ENCODE measurements at places on chromosomes 1 and 21. TPM values are rescaled to one million over a fixed set of nuclear protein-coding genes. Genes with fewer than 3 reads are reported as not detected.

DNA sequence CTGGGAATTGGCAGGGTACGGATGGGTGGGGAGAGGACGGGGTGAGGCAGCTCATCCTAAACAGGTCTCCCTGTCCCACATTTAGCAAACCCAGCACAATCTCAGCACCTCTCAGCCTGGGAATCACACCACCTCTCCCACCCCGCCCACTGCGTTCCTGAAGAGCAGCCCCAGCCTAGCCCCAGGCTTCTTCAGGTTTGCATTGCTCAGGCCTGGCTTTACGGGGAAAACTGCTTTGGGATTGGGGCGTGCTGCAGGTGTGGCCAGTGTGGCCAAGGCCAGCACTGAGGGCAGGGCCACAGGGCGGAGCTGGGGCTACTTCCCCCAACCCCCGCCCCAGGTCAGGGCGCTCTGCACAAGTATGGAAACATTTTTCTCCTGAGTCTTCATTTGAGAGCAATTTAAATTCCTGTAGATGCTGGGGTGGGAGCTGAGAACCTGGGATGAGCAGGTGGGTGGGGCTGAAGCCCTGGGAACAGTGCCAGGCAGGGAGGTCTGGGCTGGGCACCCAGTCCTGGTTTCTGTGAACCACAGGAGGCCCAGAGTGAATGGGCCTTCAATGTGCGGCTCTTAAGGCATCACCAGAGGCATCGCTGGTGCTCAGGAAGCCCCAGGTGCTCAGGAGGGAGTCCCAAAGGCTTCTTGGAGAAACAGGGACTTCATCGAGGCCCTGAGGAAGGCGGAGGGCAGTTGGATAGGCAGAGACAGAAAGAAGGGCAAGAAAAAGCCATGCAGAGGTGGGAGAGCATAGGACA, 24.1 kb downstream of the TNNT2 start:
- H3K27ac ChIP-seq, result no peak overlapping the region
- H3K4me3 ChIP-seq, result no peak overlapping the region
- peaks cover 10% of the 10 kb centered on the region for H3K4me1 ChIP-seq
- DNase-seq, result no peak
- no peaks in the 10 kb centered on the region for H3K36me3 ChIP-seq

The AADACL3 gene
- not detected for total RNA-seq

The TCHH gene
- total RNA-seq, result not detected

DNA sequence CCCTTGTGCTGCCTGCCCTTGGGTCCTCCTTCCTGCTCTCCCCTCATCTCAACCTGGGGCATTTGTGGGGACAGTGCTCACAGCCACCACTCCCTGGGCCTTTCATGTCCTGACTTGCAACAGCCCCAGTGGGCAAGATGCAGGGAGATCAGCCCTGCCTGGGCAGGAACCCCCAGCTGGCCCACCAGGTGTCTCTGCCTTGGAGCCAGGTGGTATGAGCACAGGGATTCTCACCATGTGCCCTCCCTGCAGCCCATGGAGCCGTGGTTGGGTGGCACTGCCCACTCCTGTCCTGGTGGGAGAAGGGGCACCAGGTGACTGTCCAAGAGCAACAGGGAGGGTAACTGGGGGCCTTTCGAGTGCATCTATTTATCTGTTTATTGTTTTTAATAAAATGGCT, 100.4 kb downstream of the AJAP1 start:
- no peaks in the 10 kb centered on the region for H3K4me1 ChIP-seq
- H3K27ac ChIP-seq, result no peak overlapping the region
- DNase-seq, result no peak
- H3K4me3 ChIP-seq, result no peak overlapping the region
- no peaks in the 10 kb centered on the region for H3K27me3 ChIP-seq

- H3K27ac ChIP-seq, result peak overlapping the region; percentile 86
- no peaks in the 10 kb centered on the region for H3K36me3 ChIP-seq
- no peak overlapping the region for H3K4me3 ChIP-seq
Measured at GRCh38 chr1:29239142-29239541, 2.8 kb downstream of the PTPRU start.

- H3K4me3 ChIP-seq, result no peak overlapping the region
- H3K4me1 ChIP-seq, result no peaks in the 10 kb centered on the region
- no peak overlapping the region for H3K27ac ChIP-seq
- no peak for DNase-seq
- H3K27me3 ChIP-seq, result no peaks in the 10 kb centered on the region
Measured at GRCh38 chr1:165169028-165169427, 187.5 kb downstream of the LMX1A start.

DNA sequence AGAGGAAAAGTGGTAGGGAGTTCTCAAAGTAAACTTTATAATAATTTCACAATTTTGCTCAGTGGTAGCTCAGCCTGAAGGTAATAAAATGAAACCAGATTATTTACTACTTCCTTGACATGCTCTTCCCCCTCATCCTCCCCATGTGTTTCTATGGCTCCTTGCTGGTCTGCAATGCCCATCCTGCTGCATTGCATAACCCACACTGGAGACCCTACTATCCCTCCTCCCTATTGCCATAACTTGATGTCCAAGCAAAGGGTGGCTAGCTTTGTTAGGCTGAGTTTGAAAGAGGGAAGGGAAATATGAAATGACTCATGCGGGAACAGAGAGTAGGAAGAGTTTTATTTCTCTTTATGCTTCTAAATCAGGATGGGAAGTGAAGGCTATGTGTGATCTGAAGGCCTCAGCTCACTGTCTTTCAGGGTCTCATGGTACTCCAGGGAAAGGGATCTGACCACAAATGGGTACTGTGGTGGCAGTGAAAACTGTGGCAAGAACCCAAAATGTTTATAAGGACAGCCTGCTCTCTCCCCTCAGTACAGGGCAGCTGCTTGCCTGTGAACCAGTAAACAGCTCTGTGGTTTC, 36.4 kb upstream of the HSD17B7 start:
- H3K4me1 ChIP-seq, result no peaks in the 10 kb centered on the region
- H3K4me3 ChIP-seq, result no peak overlapping the region
- DNase-seq, result no peak
- no peaks in the 10 kb centered on the region for H3K36me3 ChIP-seq

GRCh38 chr1:55441489-55441888, 226.3 kb upstream of the USP24 start:
- H3K27ac ChIP-seq, result no peak overlapping the region
- H3K4me3 ChIP-seq, result no peak overlapping the region
- no peaks in the 10 kb centered on the region for H3K27me3 ChIP-seq
- H3K36me3 ChIP-seq, result no peaks in the 10 kb centered on the region
- no peak for DNase-seq

- DNase-seq, result no peak
- H3K27ac ChIP-seq, result no peak overlapping the region
- peaks cover 7% of the 10 kb centered on the region for H3K4me1 ChIP-seq
- peaks cover 3% of the 10 kb centered on the region for H3K36me3 ChIP-seq
Measured at GRCh38 chr21:25907573-25908275, 173.0 kb downstream of the GABPA start.

GRCh38 chr1:237864338-237865244, 26.1 kb downstream of the ZP4 start:
- H3K4me1 ChIP-seq, result peaks cover 6% of the 10 kb centered on the region
- peak; percentile 90 for DNase-seq
- H3K27me3 ChIP-seq, result no peaks in the 10 kb centered on the region
- no peak overlapping the region for H3K4me3 ChIP-seq
- no peak overlapping the region for H3K27ac ChIP-seq

GRCh38 chr1:181104042-181104789, 15.7 kb downstream of the IER5 start:
- H3K4me1 ChIP-seq, result peaks cover 53% of the 10 kb centered on the region
- no peak for DNase-seq
- H3K4me3 ChIP-seq, result peak overlapping the region; percentile 67
- no peaks in the 10 kb centered on the region for H3K27me3 ChIP-seq
- no peaks in the 10 kb centered on the region for H3K36me3 ChIP-seq

The MEF2D gene
- total RNA-seq, result 136 TPM

GRCh38 chr1:198556971-198557370, 16.5 kb upstream of the ATP6V1G3 start:
- H3K4me3 ChIP-seq, result no peak overlapping the region
- H3K27me3 ChIP-seq, result no peaks in the 10 kb centered on the region
- H3K27ac ChIP-seq, result no peak overlapping the region
- no peaks in the 10 kb centered on the region for H3K36me3 ChIP-seq
- DNase-seq, result peak; percentile 68

GRCh38 chr1:74952786-74953185, 181.4 kb upstream of the LHX8 start:
- H3K4me3 ChIP-seq, result no peak overlapping the region
- no peak overlapping the region for H3K27ac ChIP-seq
- DNase-seq, result no peak
- no peaks in the 10 kb centered on the region for H3K36me3 ChIP-seq
- no peaks in the 10 kb centered on the region for H3K27me3 ChIP-seq
- no peaks in the 10 kb centered on the region for H3K4me1 ChIP-seq

DNA sequence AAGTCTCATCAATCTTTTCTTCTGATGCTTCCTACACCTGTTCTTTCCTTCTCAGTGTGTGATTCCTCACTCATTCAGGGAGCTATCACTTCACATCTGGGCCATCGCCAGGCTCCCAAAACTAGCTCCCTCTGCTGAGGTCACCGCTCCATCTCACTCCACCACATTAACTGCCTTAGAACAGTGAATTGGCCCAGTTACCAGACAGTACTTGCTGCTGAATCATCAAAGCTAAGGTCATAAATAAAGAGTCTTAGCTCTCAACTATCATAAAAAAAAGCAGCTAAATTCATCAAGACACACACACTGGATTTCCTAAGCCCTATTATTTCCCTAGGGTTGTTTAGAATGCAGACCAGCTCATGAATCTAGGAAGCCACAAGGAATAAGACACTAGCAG, 18.8 kb upstream of the SRM start:
- H3K27ac ChIP-seq, result no peak overlapping the region
- no peak for DNase-seq
- no peak overlapping the region for H3K4me3 ChIP-seq
- no peaks in the 10 kb centered on the region for H3K27me3 ChIP-seq
- no peaks in the 10 kb centered on the region for H3K4me1 ChIP-seq

- DNase-seq, result peak; percentile 30
- no peaks in the 10 kb centered on the region for H3K27me3 ChIP-seq
- H3K36me3 ChIP-seq, result no peaks in the 10 kb centered on the region
- H3K27ac ChIP-seq, result peak overlapping the region; percentile 26
Measured at GRCh38 chr1:160837558-160838205, 25.0 kb downstream of the CD244 start.

- no peak overlapping the region for H3K4me3 ChIP-seq
- H3K27ac ChIP-seq, result peak overlapping the region; percentile 78
- peaks cover 41% of the 10 kb centered on the region for H3K4me1 ChIP-seq
- no peaks in the 10 kb centered on the region for H3K36me3 ChIP-seq
Measured at GRCh38 chr1:64933296-64934070, 32.9 kb downstream of the JAK1 start.

The ESRRG gene
- 0.76 TPM for total RNA-seq

The LCE2A gene
- not detected for total RNA-seq

GRCh38 chr1:7753641-7754040, 17.5 kb upstream of the VAMP3 start:
- no peak overlapping the region for H3K27ac ChIP-seq
- no peak overlapping the region for H3K4me3 ChIP-seq
- peaks cover 22% of the 10 kb centered on the region for H3K4me1 ChIP-seq
- H3K27me3 ChIP-seq, result no peaks in the 10 kb centered on the region
- no peaks in the 10 kb centered on the region for H3K36me3 ChIP-seq
- no peak for DNase-seq

DNA sequence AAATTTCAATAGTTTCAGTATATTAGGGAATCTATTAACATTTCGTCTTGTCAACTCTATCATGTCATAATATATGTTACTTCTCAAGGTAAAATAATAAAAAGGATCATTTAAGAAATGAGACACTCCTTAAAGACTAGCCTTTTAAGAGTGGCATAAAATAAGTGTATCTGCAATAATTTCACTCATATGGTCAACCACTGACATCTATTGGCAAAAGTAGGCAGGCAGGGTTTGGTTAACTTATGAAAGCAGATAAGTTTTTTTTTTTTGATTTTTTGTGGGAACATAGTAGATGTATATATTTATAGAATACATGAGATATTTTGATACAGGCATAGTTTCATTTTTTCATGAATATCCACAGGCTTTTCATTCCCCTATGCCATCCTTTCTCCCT, 5.5 kb upstream of the RGS21 start:
- no peaks in the 10 kb centered on the region for H3K4me1 ChIP-seq
- H3K36me3 ChIP-seq, result no peaks in the 10 kb centered on the region
- no peak overlapping the region for H3K4me3 ChIP-seq
- DNase-seq, result no peak

DNA sequence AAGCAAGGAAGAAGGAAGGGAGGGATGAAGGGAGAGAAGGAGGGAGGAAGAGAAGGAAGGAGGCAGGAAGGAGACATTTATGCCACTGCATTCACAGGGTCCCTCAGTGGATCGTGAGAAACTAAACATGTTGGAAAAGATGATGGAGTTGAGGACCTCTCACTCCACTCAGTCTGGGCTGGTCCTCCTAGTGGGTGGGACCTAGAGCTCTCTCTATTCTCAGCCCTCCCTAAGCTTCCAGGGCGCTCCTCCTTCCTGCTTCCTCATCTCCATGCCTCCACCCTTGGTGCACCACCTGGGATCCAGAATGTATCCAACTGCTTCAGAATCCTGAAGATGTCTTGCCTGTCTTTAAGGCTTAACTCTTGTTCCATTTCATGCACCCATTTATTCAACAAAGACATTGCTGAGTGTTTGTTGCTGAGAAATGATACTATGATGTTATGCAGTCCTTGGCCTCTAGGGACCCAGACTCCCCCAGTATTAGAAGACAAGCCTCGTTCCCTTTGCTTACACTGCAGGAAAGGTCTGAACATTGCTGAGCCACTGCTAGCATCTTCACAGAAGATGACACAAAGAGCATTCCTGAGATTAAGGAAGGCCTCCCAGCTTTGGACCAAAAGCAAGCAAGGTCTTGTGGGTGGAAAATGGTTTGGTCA, 88.5 kb downstream of the BEND5 start:
- no peak overlapping the region for H3K4me3 ChIP-seq
- H3K27me3 ChIP-seq, result no peaks in the 10 kb centered on the region
- DNase-seq, result no peak
- no peaks in the 10 kb centered on the region for H3K36me3 ChIP-seq
- no peak overlapping the region for H3K27ac ChIP-seq

The C1QTNF12 gene
- total RNA-seq, result 3.1 TPM

The IL12RB2 gene
- 0.74 TPM for total RNA-seq

Measured in upper lobe of left lung (tissue), 6 donors.